ENCODE measurements at places on chromosomes 13 and 19.

DNA sequence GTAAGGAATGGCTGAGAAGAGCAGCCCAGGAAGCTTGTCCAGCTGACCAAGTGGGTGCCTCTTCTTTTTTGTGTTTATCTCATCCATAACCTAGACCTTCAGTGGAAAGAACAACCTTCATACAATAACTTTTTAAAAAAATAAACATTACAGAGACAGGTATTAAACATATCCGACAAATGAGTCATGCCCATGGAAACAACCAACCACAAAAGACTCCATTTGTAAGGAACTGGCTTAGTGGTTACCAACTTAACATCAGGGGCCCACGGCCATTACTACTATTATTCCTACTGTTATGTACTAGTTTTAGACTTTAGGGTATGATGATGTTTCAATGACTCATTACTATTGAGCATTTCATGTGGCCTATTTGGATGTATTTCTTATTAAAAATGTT is 191.7 kb upstream of the SERP2 start:
- DNase-seq, result no peak

- DNase-seq, result no peak
Observed at GRCh38 chr13:110411688-110412059, 104.6 kb downstream of the COL4A2 start.

DNA sequence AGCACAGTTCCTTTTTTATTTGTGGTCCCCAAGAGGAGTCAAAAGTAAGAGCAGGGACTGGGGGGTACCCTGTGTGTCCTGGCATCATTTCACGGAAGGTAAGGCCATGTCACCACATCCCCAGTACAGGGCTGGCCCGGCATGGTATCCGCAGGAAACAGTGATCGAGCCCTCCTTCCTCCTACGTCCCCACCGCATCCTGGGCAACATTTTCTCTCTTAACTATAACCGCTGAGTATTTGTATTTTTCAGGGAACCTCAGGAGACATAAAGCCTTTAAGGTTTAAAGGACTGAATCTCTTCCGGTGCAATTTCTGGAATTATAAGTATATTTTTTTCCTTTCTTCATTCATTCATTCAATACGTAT is 13.6 kb upstream of the LATS2 start:
- no peak for DNase-seq

- DNase-seq, result no peak
Observed at GRCh38 chr19:29397748-29398147, 128.0 kb upstream of the VSTM2B start.

DNA sequence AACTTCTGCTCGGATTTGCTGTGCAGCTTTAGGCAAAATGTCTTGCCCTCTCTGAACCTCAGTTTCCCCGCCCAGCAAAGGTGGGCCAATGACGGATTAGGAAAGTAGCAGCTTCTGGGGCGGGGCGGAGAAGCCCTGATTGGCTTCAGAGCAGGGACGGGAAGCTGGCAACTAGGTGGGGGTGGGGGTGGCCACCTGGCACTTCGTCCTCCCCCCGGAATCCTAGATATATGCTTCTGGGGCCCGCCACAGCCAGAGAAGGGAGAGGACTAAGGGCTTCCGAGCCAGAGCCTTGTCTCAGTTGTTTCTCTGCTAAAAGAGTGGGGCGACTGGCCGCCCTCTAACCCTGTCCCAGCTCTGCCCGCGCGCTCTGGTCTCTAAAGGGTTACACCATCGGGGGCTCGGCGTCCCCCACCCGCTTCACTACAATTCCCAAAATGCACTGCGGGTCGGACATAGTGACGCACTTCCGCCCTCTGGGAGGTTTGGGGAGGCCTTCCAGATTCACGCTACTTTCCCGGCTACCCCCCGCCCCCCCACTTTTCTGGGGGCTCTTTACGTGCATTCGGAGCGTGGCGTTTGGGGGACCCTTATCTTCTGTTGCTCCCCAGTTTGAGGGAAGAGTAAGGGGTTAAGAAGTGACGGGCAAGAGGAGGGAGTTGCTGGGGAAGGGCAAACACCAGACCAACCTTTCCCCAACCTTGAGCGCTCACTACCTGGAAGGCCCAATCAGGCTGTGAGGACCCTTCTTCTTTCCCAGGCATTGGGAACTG is 672 bp upstream of the IRF2BP1 start:
- DNase-seq, result peak; percentile 80

DNA sequence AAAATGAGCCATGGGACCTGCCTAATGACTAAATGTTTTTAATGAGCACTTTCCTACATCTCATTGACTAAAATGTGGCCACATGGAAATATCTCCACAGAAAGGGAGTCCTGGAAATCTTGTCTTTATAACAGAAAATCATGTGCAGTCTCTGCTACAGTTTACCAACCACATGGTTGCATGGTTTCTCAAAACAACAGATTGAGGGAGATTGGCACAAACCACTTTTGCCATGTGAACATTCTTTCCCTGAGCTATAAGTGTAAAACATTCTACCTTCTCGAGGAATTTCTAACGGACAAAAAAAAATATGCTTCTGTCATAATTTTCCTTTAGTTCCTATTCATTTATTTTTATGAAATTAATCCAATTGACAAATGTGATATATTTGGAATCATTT is 218.9 kb upstream of the SLITRK5 start:
- no peak for DNase-seq

GRCh38 chr13:113950451-113951245 is 23.2 kb downstream of the C13orf46 start:
- DNase-seq, result no peak

- DNase-seq, result no peak
Observed at GRCh38 chr19:19566306-19566705, 28.2 kb downstream of the CILP2 start.

GRCh38 chr19:47762615-47763308 is 15.7 kb upstream of the SELENOW start:
- DNase-seq, result no peak

- DNase-seq, result no peak
Observed at GRCh38 chr13:45162194-45162593, 38.7 kb downstream of the KCTD4 start.

GRCh38 chr19:31120952-31121351 is 228.3 kb downstream of the TSHZ3 start:
- no peak for DNase-seq

DNA sequence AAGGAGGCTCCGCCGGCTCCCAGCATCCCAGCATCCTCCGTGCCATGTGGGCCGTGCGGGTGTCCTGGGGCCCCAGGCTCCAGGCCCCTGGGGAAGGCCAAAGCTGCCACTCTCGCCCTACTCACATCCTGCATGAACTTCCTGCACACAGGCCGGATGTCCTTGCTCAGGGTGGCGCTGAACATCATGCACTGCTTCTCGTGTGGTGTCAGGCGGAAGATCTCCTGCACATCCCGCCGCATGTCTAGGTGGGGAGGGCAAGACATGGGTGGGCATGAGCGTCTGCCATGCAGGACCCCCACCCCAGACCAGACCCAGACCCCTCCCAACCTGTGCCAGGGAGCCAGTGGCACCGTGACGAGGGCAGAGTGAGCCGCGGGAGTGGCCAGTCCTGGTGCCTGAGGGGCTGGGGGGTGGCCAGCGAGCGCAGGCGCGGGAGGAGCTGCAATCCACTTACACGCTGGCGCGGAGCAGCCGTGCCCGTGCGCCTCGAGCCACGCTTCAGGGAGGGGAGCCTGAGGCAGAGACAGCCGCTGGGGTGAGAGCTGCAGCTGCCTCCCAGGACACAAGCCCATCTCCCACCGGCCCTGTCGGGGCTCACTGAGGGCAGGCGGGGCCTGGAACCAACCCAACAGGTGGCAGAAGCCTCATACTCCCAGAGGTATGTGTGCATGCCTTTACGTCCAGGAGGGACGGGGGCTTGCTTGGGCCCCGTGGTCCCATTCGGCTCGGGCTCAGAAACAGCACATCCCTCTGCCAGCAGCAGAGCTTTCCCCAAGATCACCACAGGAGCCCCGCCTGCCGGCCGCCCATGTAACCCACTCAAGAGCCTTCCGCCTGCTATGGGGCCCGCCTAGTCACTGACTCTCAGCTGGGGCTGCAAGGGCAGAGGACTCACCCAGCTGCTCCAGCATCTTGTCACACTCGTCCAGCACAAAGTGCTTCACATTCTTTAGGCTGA is 8.8 kb downstream of the DDX39A start:
- DNase-seq, result no peak

GRCh38 chr13:74768521-74769085 is 634.4 kb upstream of the KLF12 start:
- DNase-seq, result no peak

- DNase-seq, result no peak
Observed at GRCh38 chr19:30288911-30289310, 83.3 kb upstream of the ZNF536 start.

DNA sequence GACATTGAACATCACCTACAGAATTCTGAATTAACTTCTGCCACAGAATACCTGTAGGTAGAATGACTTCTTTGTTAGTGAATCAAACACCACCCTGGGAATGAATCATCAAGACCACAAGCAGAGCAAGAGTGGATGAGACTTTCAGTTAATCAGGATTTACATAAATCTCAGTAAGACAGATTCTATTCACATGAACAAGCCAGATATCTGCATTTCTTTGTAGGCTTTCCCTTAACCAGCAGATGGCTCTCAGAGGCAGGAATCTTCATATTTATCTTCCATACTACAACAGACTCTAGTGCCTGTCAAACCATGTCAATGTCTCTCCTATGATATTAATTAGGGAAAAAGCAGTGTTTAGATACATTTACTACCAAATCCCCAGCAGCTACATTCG is 412.1 kb downstream of the KLF12 start:
- no peak for DNase-seq

DNA sequence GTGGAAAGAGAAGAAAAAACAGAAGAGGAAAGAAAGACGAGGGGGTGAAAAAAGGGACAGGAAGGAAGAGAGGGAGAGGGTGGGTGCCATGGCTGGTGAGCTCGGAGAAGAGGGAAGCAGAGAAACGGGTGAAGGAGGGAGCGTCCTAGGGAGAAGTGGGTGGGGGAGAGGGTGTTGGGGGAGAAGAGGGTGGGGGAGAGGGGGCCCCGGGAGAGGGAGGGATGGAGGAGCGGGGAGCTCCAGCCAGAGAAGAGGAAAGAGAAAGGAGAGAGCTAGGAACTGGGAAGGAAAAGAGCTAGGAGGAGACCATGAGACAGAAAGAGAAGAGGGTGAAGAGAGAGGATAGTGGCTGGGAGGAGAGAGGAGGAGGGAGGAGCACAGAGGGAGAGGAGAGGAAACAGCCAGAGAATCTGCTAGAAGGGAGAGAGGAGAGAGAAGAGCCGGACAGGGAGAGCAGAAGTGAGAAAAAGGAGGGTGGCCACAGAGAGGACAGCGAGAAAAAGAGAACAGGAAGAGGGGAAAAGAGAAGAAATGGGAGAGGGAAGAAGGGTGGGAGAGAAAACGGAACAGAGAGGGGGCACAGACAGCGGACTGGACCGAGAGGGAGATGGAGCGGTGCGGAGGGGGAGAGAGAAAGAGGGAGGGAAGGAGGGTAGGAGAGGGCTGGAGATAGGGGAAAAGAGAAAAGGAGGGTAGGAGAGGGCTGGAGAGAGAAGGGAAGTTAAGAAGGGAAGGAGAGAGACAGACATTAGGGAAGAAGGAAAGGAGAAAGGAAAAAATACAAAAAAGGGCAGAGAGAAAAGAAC is 11.9 kb upstream of the GARIN5A start:
- no peak for DNase-seq

- DNase-seq, result no peak
Observed at GRCh38 chr13:100983111-100983510, 308.5 kb upstream of the TMTC4 start.

DNA sequence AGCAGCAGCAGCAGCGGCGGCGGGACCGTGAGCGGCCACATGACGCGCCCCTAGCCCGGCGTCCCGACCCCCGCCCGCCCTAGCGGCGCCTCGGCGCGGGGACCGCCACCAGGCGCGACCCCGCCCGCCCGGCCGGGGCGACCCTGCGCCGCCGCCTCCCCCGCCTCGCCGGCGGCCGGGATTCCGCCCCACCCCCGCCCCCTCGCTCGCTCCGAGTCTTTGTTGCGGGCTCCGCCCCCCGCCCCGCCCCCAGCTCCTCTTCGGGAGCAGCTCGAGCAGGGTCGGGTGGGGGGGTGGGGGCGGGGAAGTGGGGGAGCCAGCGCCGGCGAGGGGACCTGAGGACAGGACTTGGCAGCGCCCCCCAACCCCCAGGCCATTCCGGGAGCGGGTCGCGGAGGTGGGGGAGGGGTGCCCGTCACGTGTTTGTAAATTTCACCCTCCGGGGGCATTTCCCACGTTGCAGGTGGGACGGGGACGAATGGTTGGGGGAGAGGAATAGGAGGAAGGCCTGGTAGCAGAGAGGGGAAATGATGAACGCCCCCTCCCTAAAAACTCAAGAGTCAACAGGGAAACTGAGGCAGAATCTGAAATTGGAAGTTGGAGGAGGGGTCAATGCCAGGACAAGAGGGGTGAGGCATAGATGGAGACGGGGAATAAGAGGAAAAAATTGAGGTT is at the start of gene OLFM2:
Gene OLFM2 (minus strand): TSS at position 190 of the 675 bp plus-strand sequence. CDS start 149 bp downstream, at position 41.
- DNase-seq, result no peak

DNA sequence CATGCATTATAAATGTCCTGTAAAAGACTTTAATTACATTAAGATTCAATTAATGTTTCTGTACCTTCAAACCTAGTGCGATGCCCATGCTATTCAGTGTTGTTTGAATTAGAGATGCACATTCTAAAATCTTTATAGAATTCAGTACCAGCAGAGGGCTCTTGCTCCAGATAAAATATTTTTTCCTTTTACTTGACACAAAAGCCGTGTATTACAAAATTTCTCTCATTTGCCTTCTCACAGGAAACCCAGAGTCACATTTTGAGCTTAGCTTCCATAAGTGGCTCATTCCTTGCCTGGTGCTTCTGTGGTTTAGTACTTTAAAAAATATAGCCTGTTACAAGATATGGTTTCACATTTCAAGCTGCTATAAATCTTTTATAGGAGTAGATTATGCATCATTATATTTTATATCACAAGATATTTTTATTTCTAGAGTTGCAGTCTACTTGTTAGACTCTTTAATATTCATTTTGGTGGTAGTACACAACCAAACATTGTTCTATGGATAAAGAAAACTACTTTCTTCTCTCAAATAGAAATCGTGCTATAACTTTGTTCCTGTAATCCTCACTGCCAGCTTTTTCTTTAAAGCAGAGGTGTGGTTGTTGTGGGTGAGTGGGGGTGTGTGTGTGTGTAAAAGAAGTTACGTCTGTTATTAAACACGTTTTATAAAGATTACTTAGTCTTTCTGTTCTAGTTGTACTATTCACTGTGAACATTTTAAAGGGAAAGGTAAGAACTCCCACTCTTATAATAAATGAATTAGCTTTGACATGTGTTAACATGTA is 101.4 kb downstream of the RNF17 start:
- DNase-seq, result no peak

GRCh38 chr13:84352946-84353345 is 470.7 kb upstream of the SLITRK1 start:
- DNase-seq, result no peak

- DNase-seq, result no peak
Observed at GRCh38 chr19:18868380-18869022, 27.5 kb downstream of the CERS1 start.

DNA sequence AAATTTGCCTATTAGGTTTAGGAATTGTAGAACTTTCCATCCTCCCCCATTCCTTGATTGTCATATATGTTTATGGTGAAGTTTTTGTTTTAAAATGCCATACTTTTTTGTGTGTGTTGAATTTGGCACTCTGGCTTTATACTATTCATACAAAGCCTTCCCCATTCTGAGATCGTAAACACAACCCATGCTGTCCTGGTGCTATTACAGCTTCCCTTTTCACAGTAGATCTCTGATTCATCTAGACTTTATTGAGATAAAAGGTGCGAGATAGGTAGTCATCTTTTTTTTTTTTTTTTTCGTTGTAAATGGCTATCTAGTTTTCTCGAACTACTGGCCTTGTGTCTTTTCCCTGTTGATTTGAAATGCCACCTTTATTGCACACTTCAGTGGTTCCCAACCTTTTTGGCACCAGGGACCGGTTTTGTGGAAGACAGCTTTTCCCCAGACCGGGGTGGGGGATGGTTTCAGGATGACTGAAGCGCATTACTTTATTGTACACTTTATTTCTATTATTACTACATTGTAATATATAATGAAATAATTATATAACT is 94.6 kb downstream of the LRCH1 start:
- no peak for DNase-seq

Measured in activated CD8-positive, alpha-beta memory T cell treated with anti-CD3 and anti-CD28 coated beads for 4 hours (primary cell).